Mammary epithelial cell (primary cell): ENCODE measurements at places on chromosomes 5 and 9.

GRCh38 chr5:165457859-165458481, 1952.6 kb downstream of the MAT2B start:
- peak; percentile 33 for DNase-seq

GRCh38 chr9:94076557-94076956, 7.7 kb upstream of the PTPDC1 start:
- no peak for DNase-seq

- DNase-seq, result no peak
Observed at GRCh38 chr5:37787742-37788141, 52.1 kb downstream of the GDNF start.

GRCh38 chr5:140881889-140882590, at the start of gene PCDHA13:
Gene PCDHA13, plus strand, starts transcription at chr5:140882124. Its CDS starts 145 bp downstream, at chr5:140882269.
- DNase-seq, result peak; percentile 51

DNA sequence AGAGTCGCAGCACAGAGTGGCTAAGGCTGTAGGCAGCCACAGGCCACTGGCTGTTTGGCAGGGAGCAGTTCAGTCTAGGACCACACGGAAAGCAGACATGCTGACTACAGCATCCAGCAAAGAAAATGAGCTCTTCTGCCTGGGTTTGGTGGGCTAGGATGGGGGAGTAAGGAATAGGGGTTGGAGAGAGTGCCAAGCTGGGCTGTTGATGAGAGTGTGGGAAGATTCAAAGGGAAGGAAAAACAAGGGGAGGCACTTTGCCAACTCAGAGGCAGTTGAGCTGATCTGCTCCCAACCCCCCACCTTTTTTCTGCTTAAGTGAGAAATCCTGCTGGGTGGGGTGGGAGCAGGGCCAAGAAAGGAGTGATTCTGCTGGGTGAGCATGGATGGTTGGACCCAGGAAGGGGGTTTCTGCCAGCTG, 35.9 kb downstream of the SVEP1 start:
- DNase-seq, result no peak

GRCh38 chr5:174556756-174557155, 167.6 kb upstream of the MSX2 start:
- DNase-seq, result no peak

DNA sequence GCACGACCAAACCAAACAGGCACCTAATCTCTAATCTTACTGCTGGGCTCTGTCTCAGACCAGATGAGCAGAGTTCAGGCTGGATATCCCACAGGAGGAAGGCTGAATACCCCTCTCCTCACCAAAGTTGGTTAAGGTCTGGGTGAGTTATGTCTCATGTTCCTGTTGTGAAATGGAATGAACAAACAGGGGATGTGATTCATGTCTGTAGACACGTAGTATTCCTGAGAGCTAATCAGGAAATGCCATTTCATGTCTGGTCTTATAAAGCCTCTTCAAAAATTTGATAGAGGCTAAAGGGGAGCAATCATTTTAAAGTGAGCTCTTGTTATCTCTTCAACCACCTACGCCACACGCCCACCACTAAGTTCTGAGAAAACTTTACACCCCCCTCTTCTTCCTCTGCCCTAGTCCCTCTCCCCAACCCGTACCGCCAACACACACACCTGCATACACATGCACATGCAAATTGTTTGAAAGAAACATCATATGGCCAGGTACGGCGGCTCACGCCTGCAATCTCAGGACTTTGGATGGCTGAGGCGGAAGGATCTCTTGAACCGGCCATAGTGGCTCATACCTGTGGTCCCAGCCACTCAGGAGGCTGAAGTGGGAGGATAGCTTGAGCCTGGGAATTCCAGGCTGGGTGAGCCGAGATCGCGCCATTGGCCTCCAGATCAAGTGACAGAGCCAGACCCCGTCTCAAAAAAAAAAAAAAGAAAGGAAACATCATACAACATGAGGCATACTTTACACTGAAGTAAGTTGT, 69.8 kb upstream of the RAI14 start:
- peak; percentile 89 for DNase-seq

GRCh38 chr5:8382456-8382855, 513.5 kb downstream of the MTRR start:
- no peak for DNase-seq

DNA sequence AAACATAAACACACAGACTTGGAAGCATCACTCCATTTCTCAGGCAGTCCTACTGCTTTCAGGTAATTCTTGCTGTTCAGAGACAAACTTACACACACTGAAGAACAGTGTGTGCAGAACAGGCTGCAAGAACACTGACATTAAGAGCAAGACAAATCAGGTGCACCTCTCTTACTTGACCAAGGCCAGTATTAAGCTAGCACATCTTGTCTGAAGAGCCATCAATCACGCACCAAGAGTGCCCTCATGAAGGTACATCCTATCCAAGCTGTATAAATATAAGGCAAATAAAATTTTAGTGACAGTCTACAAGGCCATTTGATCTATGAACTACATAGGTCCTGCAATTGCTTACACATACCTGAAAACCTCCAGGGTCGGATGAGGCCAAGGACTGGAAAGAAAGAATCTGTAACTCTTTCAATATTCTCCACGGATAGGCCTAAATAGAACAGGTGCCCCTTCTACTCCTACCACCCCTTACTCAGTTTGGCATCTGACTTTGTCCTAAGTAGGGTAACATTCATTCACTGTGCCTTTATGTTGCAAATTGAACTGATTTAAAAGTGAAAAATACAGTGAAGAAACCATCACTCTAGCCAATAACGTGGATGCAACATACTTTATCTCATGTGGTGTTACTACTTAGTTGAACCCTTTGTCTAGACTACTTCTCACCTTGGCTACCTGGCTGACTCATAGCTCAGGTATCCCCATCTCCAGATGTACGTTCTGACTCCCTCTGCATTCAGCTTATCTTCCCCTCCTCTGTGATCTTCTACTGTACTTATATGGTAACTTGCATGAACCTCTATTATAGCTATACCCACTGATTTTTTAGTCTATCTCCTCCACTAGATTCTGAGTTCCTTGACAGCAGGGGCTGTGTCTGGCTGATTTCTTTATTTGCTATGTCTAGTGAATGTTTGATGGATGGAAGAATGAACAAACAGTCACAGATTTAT, 256.3 kb downstream of the KIAA0825 start:
- peak; percentile 65 for DNase-seq

DNA sequence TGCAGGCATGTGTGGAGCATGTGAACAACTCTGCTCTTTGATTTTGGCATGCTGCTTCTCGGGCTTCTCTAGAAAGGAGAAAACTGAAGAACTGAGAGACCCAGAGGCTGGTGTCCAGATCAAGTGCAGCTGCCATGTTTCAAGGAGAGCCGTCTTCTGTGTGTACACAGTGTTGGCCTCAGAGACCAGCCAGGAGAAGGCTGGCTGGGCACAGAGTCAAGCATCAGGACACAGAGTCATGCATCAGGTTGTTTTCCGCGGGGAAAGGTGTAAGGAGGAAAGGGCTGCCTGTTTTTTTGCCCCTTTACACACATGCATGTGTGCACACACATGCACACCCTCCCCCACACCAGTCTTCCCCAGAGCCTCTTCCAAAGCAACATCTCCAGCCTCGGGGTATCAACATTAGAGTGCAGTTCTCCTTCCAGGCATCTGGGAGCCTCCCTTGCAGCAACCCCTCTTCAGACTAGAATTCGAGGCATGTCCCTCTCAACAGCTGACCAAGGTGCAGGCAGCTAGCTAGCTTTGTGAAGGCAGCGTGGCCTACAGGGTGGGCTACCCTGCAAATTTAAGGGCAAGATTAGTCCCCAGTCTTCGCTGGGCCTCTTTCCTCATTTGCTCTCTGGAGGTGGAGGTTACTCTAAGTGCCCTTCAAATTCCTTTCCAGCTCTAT, 180.9 kb downstream of the AOPEP start:
- no peak for DNase-seq

- DNase-seq, result no peak
Observed at GRCh38 chr5:38273626-38274025, 15.3 kb downstream of the EGFLAM start.

- DNase-seq, result peak; percentile 96
Observed at GRCh38 chr9:16521868-16522411, 348.5 kb downstream of the BNC2 start.

DNA sequence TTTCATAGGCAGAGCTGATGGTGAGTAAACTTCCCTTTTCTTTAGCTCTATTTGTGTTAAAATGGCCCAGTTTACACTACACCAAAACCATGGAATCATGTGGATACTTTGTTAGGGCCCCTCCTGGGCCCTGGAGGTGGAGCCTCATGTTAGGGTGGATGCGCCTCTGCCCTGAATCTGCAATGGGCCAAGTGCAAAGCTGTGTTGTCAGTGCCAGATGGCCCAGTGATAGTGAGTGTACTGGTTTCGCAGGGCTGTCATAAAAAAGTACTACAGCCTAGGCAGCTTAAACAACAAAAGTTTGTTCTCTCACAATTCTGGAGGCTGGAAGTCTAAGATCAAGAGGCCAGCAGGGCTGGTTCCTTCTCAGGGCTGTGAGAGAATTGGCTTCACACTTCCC, 64.8 kb downstream of the HSPA4 start:
- no peak for DNase-seq

GRCh38 chr5:139760066-139761056, 35.2 kb upstream of the PSD2 start:
- no peak for DNase-seq

DNA sequence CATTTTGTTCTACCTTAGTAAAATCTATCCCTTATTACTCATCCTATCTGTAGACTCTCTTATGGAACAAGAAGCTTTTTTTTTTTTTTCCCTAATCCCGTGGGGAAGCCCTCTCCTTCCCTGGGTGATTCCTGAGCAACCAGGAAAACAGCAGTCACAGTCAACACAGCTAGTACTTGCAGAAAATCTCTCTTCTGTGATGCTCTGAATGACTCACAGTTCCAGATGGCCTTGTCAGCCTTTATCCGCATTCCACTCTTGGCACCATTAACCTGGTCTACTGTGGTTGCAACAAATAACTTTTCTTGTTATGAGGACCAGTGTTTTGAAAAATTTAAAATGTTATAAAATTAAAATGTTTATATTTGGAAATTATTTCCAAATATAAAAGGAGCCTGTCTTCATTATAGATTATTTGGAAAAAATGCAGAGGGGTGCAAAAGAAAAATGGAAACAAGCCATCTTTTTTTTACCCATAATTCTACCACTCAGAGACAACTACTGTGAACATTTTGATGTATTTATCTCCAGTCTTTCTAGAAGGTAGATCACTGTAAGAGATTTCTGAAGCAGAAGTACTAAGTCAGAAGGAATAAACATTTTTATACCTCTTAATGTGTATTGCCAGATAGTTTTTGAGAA, 486.7 kb downstream of the RAB3C start:
- peak; percentile 69 for DNase-seq

DNA sequence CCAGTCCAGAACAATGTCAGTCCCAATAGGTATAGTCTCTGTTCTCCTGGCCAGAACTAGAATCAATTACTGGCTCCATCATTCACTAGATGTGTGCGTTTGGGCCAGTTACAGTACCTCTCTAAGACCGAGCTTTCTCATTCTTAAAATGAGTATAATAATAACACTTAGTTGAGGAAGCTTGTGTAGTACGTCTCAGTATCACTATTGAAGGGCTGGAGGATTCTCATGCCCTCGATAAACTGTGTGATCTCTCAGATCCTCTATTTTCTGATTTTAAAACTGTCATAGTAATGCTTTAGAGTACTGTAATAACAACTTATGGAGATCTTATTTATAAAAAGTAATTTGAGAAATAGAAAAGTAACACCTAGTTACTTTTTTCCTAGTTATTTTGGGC, 50.7 kb downstream of the CDKN2A start:
- DNase-seq, result no peak

- no peak for DNase-seq
Observed at GRCh38 chr9:36704148-36704547, 131.5 kb downstream of the MELK start.

DNA sequence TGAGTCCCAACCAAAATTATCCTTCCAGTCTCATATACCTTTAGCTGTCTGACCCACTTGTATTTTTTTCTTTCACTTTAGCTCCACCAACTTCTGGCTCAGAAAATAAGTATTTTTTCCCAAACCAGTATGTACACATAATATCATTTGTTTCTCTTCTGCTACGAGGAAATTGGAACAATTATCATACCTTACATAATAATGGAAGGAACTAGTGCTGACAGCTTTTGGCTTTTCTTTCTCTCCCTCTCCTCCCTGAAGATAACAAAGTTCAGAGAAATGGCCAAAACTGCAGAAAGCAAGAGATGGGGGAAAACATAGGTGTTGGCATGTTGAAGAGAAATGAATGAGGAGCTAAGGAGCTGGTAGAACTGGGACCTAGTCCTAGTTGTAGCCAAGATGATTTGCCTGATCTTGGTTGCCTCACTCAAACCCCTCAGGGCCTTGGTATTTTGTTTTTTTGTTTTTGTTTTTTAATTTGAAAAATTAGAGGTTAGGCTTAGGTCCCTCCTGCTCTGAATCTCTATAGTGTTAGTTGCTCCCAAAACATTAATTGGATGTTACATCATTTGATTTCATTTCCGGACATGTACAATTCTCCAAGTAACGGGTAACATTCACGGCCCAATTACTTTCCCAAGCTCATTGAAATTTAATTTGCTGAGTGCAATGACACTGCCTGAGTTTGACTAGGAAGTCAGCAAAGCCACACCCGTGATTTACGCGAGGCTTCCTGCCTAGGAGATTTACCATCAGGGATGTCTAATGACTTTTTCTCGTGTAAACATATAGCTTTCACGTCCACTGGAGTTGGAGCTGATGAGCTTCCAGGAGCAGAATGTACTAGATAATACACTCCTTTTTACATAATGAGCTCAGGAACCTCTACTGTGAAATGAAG, 291.6 kb downstream of the TLE1 start:
- no peak for DNase-seq

DNA sequence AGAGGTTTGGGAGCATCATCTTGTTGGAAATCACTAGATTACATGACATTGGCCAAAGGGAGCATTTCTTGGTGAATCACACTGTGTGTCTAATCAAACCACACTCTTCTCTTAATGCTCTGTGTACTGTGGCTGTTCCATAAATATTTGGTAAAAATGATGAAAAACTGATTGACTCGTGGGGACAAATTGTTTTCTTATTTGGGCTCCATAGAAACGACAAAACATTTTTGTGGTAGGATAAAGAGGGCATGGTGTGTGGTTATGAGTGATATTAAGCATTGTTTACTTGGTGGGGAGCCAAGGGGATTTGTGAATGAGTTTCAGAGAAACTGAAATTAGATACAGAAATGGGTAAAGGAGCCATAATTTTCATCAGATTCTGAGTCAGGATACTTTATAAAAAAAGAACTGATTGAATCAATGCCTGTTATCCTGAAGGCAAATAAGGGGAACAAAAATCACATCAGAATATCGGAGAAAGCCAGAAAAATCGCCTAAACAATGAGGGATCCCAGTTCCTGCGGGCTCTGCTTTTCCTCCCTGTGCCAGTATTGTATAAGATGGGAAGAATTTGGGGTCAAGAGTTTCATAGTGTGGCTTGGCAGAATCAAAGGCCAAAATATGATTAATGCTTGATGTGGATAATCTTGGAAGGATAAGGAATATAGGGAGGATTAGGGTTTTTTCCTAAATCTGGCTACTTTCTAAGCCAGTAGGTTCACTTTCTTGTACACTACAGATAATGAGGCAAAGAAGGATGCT, 33.3 kb downstream of the FBXL7 start:
- no peak for DNase-seq

DNA sequence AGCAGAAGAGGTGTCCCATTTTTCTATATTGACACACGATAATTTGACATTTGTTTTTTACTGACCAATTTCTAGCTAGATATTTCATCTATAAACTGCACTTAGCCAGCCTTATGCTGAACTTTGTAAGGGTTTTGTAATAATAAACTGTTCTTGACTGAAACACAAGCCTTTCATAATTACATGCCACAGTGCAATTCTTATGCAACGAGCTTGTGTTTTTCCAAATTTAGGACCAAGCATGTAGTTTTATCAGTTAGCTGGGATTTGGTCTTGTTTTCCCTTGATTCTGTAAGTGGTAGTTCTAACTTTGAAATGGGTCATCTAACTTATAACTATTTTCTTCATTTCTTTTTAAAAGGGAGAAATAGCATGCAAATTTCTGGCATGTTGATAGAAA, 1.3 kb upstream of the LURAP1L start:
- no peak for DNase-seq
